ENCODE measurements at places on chromosomes 6 and 20. TPM values are rescaled to one million over a fixed set of nuclear protein-coding genes. Genes with fewer than 3 reads are reported as not detected.

The BYSL gene
- 11.1 TPM for total RNA-seq

The ACTR5 gene
- total RNA-seq = 7.3 TPM

The UNC5CL gene
- total RNA-seq = under 0.01 TPM

The HLA-DQB2 gene
- total RNA-seq = not detected

The GCLC gene
- total RNA-seq = 24.1 TPM

The NRSN1 gene
- total RNA-seq = not detected
